ENCODE measurements at places on chromosomes 11 and 22.

DNA sequence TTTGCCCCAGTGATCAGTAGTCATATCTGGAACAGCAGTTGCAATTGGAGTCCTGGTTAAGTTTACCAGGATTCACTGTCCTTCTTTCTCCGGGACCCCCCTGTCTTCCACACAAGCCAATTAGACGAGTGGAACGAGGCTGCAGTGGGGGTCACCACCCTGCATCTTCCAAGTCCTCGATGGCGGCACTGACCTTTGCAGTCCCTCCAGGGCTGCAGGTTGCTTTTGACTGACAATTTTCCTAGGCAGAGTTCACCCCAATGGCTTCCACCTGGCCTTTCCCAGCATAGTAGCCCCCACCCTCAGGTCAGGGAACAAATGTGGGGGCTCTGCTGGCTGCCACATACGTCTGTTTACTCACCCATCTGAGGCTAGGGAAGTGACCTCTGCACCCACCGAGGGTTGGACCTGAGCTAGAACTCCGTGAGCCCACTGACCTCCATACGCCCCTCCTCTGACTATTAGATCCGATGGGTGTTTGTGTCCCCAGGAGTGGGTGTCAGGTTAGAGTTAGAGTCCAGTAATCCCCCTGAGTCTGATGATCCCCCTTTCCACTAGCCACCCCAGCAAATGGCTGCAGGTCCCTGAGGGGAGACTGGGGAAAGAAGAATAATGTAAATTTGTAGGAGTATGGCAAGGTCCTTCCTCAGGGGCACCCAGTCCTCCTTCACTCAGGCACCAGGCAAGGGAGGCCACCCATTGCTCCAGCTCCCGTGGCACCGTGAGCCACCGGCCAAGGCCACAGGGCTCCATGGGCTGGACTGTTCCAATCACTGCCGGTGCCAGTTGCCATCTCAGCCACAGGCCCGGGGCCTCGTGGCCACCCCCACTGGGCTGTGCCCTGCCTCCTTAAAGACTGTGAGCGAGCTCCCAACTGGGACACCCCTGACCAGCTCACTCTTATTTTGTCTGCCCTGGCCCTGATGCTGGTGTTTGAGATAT, 5.5 kb downstream of the C11orf21 start:
- no peak for DNase-seq

GRCh38 chr11:126996036-126996804, 4.3 kb downstream of the KIRREL3 start:
- no peak for DNase-seq

DNA sequence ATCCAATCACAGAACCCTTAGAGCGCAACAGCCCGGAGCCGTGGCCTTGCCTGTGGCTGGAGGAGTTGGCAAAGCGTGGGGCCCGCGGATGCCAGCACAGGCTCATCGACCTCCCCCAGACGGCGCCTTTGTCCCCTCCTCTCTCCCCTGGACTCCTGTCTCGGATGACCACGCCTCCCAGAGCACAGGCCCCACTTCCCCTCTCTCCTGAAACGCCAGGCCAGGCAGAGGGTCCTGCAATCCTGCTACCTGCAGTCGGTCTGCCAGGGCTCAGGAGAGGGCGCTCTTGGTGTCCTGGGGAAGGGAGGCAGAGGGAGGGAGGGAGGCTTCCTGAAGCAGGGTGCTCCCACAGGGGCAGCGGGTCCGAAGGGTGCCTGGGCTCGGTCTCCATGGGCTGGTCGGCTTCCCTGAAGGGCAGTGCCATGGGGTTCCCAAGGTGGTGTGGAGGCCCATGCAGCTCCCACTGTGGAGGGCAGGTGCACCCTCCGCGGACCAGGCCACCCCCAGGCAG, 16.6 kb upstream of the TTLL12 start:
- no peak for DNase-seq

- DNase-seq: no peak
Measured at GRCh38 chr11:70071996-70072395, 6.1 kb upstream of the ANO1 start.

DNA sequence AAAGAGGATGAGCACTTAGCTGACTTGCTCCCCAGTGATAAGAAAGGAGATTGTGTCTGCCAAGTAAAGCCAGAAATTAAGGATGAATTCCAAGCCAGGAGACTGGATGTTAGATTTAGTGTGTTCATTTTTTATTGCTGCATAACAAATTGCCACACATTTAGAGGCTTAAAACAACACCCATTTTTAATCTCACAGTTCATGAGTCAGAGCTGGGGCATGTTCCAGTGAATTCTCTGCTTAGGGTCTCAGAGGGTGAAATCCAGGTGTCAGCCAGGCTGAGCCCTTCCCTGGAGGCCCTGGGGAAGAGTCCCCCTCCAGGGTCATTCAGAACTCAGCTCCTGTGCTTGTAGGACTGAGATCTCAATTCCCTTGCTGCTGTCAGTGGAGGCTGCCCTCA, 352.8 kb downstream of the BUD13 start:
- no peak for DNase-seq

DNA sequence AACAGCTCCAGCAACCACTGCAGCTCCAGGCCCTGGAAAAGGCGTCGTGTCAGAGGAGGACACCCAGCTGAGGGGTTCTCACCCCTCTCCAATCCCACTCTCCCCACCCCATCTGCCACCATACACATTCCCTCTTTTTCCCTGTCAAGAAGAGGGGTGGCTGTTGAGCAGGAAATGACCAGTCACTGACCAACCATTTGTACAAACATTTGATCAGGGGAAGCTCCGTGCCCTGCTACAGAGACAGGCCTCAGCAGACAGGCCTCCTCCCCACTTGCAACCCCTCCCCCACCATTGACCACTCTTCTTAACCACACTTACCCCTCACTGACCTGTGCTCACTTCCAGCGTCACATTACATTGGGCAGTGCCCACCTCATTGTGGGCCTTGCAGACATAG, 2.3 kb upstream of the VSIG2 start:
- DNase-seq: no peak

DNA sequence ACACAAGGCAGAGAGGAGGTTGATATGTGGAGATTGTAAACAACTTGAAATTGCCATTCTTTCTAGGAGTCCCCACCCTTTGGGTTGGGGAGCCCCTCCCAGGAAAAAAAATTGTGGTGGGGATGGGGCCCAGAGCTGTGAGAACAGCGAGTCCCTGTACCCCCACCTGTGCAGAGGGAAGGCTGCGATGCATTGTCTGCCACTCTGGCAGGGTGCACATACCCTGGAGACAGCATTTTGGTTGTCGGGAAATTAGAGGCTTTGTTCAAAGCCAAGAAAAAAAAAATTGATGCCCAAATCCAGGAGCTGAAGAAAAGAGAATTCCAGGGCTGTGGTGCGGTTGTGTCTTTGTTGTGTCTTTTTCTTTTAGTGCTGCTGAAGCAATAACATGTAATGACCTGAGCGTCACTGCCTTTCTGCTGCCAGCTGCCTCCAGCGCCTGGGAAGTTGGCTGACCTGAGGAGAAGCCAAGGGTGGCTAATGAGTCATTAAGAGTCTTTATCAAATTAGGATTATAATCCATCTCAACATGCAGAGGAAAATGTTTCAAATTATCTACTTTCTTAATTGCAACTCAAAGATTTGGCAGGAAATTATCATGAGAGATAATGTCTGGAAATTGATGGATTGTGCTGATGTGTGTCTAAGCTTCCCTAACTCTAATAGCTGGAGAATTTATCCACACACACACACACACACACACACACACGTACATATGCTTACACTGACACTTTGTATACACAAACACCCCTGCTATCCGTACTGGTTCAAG, 8.0 kb upstream of the PKNOX2 start:
- no peak for DNase-seq

DNA sequence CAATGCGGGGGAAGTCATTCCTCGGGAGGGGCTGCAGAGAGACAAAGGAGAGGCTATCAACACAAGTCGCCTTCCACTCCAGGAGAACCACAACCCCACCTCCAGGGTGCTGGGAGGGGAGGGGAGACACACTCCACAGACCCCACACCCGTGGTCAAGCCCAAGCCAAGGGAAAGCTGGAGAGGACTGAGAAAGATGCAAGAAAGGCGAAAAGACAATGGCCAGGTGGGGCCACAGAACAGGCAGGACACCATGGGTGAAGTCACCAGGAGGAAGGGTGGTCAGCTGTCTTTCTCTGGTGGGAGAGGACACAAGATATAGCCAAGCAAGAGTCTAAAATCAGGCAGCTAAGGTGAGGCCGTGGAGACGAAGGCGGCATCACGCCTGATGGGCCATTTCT, 16.0 kb downstream of the HDHD5 start:
- no peak for DNase-seq

DNA sequence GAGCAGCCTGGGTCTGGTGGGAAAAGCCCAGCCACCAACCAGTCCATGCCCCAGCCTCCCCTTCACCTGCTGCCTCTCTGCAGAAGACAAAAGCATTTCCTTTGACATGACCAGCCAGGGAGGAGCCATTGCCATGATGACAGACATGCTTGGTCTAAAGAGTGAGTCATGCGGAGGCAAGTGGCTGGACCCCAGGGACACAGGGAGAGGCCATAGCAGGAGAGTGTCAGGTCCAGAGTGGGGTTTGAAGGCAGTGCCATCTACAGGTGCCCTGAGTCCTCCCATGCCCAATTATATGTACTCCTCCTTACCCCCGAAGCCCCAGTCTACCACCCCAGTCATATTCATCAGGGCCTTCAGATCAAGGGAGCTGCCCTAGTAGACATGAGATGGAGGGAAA, 67.4 kb downstream of the SCN3B start:
- no peak for DNase-seq

DNA sequence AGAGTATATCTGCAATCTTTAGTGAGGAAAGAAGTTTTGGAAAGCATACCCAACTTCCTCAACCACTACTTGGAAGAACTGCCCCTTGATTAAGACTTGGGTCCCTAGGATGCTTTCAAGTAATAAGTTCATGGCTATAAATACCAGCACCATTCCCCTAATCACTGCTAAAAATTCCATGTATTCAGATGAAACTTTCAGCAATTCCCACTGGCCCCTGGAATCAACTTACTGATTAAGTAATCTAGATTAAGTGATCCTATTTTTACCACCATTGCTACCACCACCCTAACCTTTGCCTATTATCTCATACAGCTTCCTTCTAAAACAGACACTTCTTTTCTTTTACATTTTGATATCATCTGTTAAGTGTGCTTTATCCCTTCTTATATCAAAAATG, 10.5 kb downstream of the PICALM start:
- DNase-seq: no peak

DNA sequence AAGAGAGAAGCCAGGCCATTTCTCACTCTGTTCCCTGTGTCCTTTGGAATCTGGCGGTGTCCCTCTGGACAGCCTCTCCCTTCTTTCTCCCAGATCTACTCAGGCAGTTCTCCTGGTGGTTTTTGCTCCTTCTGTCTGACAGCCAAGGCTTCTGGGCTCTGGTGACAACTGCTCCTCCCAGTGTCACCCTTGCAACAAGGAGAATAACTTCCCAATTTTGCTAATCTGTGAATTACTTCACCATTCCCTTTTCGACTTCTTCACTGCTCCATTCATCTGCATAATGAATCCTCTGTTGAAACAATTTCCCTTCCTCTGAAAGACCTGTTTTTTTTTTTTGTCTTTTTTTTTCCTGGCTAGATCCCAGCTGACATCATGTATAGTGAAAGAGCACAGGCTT, 56.3 kb upstream of the PDE3B start:
- DNase-seq: no peak

DNA sequence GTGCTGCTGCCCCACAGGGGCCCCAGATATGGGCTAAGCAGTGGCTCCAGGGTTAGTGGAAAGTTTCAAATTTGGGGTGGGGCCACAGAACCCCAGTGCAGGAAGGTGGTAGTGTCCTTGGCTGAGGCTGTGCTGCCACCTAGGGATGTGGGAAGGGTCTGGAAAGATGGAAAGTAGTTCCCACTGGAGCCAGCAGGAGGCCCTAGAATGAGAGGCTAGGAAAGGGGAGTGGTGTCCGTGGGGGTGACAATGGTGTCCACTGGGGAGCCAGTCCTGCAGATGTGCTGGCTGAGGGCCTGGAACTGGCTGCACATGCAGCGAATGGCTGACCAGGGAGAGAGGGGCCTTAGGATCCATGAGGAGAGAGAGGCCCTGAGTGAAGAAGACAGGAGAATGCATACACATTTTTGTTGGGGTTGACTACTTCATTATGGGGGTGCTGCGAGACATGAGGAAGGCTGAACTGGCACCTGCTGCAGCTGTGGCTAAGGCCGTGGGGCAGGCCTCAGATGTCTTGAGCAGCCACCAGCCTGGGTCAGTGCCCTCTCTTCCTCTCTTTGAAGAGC, 21.1 kb downstream of the RFPL3 start:
- no peak for DNase-seq

GRCh38 chr22:34805771-34806170, 260.2 kb upstream of the ISX start:
- DNase-seq: no peak

DNA sequence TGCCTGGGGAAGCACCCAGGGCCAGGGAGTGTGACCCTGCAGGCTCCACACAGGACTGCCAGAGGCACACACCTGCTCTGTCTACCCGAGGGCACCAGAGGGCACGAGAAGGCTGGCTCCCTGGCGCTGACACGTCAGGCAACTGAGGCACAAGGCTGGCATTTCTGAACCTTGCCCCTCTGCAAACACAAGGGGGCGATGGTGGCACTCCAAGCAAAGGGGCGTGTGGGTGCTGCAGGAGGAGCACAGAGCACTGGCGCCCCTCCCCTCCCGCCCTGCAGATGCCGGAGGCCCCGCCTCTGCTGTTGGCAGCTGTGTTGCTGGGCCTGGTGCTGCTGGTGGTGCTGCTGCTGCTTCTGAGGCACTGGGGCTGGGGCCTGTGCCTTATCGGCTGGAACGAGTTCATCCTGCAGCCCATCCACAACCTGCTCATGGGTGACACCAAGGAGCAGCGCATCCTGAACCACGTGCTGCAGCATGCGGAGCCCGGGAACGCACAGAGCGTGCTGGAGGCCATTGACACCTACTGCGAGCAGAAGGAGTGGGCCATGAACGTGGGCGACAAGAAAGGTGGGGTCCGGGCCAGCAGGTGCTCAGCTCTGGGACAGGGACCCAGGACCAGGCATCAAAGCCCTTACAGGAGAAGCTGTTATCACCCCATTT, 20.8 kb upstream of the TXNRD2 start:
- peak; percentile 73 for DNase-seq

DNA sequence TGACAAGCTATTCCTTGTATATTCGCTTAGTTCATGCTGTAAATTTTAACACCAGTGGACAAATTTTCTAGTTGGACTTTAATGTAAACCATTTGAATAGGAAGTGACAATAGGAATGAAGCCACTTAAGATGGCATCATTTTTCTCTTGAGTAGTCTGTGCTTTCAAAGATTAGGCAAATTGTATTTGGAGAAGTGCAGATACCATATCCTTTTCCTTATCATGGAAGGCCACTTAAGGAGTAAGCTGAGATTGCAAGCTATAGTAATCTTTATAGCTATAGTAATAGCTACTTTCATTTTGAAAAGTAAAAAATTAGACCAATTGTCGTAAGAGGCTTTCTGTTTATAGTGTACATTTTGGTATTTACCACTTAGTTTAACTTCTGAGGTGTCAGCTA, 12.8 kb downstream of the CAPRIN1 start:
- DNase-seq: no peak

DNA sequence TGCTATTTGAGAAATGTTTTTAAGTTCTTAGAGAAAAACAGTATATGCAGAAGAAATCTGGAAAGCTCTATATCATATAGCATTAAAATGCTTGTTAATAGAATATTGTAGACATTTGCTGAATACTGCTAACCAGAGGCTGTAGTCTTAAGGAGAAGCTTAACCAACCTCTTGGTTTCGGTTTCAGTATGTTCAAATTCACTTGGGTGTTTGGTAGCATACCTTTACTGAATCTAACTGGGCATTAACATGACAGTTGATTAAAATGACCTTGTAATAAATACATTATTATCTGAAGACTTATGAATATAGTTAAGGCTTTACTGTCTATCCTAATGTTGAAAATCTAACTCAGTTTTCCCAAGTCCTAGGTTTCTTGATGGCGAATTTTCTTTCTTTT, 5.4 kb downstream of the PCF11 start:
- no peak for DNase-seq
